ENCODE measurements at places on chromosomes 13 and 19.

DNA sequence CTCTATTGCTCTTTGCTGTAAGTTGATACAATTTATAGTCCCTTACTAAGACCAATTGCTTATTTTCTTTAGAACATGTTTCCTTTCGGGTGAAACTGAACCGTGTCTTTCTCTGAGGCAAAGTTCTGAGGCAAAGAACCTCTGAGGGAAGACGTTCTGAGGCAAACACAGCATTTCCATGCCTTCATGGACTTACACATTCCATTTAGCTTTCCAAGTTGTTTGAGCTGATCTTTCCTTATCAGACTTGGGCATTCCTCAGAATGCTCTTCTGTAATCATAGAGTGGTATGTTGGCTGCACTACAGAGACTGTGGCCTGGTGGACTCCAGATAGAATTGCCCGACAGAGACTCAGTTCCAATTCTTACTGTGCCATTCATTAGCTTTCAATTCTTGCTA lies 579.1 kb downstream of the KCTD12 start:
- DNase-seq, result no peak

DNA sequence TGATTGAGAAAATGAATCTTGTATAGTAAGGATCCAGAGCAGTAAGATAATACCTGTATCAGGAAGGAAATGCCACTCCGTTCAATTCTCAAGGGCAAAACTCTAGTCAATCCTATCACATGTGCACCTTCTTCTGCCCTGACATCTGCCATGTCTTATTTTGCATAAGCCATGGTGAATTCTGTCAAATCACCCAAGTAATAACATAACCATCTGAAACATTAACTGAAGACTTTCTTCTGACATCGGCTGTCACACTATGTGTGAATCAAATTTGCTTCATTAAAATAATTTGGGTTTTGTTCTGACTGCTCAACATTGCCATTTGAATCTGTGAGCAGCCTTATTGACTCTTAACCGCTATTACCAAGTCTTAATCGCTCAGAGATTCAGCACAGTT lies 91.2 kb downstream of the PCDH9 start:
- no peak for DNase-seq

GRCh38 chr19:30253581-30253996 lies 118.6 kb upstream of the ZNF536 start:
- no peak for DNase-seq

- DNase-seq, result no peak
Measured at GRCh38 chr13:29472332-29472961, 123.0 kb downstream of the SLC7A1 start.

- DNase-seq, result no peak
Measured at GRCh38 chr19:5882421-5882968, 12.2 kb upstream of the FUT5 start.

DNA sequence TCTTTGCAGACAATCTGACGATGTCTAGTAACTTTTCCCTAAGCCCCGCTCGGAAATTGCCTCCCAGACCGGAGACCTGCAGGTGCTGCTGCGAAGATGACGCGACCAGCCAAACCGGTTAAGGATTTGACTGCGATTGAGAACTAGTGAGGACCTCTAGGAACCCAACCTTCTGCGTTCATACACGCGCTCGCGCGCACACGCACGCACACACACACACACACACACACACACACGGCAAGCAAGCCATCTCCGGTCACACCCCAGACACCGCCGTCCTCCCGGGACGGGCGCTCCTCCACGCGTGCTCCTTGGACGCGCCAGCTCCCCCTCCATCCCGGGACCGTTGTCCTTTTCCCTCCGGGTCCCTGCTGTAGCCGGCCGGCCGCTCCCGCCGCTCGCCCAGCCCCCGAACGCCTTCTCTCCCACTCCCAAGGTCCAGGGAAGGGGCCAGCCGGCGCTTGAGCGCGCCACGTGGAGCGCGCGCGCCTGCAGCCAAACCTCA lies 1.2 kb downstream of the TBC1D4 start:
- DNase-seq, result peak; percentile 50

DNA sequence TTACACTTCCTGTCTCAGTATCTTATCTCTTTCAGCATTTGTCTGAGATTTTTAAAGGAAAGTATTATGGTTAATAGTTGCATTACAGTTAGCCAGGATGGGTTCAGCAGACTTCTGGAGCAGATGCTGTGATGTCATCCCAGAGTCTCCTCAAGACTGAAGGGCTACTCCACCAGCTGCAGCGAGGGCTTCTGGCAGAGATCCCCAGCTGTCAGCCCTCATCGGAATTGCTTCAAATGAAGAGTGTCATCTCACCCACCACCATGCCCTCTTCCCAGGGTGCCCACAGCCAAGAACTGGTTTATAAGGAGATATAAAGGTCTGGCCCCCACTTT lies 84.4 kb downstream of the FAM216B start:
- no peak for DNase-seq

- no peak for DNase-seq
Measured at GRCh38 chr19:34263745-34264237, 9.4 kb downstream of the GARRE1 start.

GRCh38 chr13:107034236-107034872 lies 466.4 kb upstream of the ARGLU1 start:
- no peak for DNase-seq

DNA sequence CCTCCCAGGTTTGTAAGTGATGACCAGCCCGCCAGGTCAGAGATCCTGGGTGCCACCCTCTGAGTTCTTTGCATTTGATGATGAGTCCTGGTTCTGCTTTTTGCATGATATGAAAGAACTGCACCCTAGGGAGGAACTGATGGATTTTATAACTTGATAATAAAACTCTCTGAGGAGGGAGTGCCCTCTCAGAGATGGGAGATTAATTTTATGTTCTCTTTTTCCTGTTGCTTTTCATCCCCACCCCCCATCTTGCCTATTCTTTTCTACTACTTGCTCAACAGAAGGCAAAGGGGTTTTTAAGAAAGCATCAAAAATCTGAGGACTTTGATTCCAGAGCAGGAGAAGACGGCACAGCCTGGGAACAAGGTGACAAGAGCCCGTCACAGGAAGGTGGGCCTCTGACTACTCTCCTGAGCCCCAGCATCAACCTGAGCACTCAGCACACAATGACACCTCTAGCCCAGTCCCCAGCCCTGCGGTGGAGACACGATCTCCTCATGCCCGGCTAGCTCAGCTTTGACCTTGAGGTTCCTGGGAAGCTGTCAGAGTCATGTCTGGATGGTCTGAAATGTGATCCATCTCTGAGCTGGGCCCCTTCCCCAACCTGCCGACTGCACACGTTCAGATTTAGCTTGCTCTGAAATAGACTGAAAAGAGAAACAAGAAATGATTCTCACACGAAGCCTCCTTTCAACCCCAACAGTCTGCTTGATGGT lies 69.1 kb downstream of the SIAH3 start:
- DNase-seq, result no peak

DNA sequence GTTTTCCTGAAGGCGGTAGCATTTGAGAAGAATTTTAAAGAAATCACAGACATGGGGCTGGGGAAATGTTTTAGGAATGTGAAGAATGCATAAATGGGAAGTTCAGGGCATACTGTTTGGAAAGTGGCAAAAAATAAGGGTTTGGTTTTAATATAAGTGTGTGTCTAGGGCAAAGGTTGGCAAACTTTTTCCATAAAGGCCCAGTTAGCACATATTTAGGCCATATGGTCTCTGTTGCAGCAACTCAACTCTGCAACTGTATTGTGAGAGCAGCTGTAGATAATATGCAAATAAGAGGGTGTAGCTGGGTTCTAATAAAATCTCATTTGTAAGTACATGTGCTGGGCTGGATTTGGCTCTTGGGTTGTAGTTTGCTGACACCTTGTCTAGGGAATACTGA lies 521.9 kb downstream of the DIAPH3 start:
- DNase-seq, result no peak

DNA sequence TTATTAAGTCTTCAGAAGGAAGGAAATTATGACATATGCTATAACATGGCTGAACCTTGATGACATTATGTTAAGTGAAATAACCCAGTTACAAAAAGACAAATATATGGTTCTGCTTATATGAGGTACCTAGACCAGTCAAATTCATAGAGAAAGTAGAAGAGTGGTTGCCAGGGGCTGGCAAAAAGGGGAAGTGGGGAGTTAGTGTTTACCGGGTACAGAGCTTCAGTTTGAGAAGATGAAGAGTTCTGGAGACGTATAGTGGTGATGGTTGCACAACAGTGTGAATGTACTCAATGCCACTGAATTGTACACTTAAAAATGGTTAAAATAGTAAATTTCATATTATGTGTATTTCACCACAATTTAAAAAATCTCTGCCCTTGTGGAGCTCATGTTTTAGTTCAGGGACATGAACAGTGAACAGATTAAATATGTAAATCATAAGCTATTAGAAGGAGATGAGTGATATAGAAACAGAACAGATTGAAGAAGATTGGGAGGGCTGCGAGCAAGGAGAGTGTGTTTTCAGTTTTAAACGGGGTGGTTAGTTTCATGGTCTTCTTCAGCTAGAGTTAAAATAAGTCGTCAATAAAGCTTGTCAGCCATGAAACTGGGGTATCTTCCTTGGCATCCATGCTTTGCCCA lies 355.2 kb downstream of the KCNRG start:
- no peak for DNase-seq

GRCh38 chr19:35845215-35846037 lies 6.9 kb downstream of the NPHS1 start:
- no peak for DNase-seq

- no peak for DNase-seq
Measured at GRCh38 chr19:35431145-35431807, 16.8 kb upstream of the FFAR2 start.

GRCh38 chr19:18346091-18346490 lies 5.7 kb downstream of the PGPEP1 start:
- no peak for DNase-seq

- DNase-seq, result no peak
Measured at GRCh38 chr19:1523412-1524286, at the start of gene PLK5. Gene PLK5, plus strand, starts transcription at chr19:1524077. Its CDS starts 2,920 bp downstream, at chr19:1526997.

GRCh38 chr13:68173111-68173510 lies 943.0 kb upstream of the PCDH9 start:
- no peak for DNase-seq

GRCh38 chr13:30391956-30392680 lies 30.2 kb upstream of the UBE2L5 start:
- DNase-seq, result no peak

GRCh38 chr19:17503240-17503639 lies 8.2 kb upstream of the PGLS start:
- DNase-seq, result no peak

DNA sequence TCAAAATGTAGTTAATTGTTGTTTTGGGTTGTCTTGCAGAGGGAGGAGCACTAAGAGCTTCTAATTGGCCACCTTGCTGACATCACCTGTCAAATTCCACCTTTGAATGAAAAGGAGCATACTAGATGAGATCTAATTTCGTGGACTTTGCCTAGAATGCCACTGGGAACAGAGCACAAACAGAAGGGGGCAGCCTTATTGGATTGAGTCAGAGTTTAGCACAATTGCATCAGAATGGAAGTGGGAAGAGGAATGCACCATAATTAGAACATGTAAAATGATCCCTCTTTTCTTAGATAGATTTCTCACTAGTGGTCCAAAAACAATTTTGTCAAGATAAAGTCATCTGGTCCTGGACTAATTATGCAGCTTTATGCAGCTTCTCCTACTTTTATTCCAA lies 1552.2 kb downstream of the PCDH9 start:
- no peak for DNase-seq

- no peak for DNase-seq
Measured at GRCh38 chr19:53504885-53505284, 33.1 kb upstream of the ZNF331 start.

DNA sequence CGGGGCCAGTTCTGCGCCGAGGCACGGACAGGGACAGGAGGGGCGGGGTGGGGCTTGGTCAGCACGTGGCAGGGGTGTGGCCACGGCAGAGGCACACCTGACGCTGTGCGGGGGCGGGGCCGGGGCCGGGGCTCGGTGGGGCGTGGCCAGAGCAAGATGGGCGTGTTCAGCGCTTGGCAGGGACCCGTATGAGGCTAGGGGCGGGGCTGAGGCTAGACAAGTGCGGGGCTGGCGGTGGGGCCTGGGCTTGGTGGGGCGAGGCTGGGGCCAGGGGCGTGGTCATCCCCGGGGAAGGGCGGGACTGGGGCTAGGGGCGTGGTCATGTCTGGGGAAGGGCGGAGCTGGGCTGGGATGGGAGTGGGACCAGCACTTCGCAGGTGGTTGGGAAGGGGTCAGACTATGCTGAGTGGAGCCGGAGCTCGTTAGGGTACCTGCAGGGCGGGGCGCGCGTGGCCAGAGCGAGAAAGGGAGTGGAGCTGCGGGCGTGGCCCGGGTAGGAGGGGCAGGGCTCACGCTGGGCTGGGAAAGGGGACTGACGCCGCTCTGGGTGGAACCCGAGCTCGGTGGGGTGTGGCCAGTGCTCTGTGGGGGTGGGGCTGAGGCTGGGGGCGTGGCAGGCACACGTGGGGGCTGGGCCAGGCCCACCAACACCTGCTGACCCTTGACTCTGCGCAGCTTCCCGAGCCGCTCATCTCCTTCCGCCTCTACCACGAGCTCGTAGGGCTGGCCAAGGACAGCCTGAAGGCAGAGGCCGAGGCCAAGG lies 12.8 kb downstream of the POLR2E start:
- DNase-seq, result peak; percentile 89

- DNase-seq, result no peak
Measured at GRCh38 chr13:110301606-110302553, 5.1 kb downstream of the COL4A1 start.

GRCh38 chr13:110625771-110626321 lies 10.5 kb downstream of the NAXD start:
- DNase-seq, result no peak

DNA sequence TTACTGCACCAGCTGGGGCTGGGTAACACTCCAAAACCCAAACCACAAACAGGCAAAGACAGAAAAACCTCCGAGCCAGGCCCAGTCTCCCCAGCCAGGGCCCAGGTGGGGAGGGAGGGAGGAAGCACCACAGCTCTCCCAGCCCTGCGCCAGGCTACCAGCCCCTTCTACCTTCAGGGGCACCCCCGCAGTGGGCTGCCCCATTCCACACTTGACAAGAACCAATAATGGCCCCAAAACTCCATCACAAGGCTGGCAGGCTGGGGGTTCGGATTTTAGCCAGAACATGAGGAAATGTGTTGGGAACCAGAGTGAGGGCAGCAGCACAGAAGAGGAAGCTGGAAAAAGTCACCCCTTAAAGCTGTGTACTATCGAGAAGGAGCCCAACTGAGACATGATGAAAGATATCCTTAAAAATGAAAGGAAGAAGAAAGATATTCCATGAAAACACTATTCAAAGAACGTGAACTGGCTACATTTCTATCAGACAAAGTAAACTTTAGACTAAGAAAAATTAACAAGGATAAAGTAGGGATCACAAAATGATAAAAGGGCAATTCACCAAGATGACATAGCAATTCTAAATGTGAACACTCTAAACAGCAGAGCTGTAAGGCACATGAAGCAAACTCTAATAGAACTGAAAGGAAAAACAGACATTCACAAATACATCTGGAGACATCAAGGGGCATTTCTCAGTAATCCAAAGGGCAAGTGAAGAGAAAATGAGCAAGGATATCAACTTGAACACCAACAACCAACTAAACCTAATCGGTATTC lies 12.9 kb downstream of the TUBGCP3 start:
- DNase-seq, result no peak

DNA sequence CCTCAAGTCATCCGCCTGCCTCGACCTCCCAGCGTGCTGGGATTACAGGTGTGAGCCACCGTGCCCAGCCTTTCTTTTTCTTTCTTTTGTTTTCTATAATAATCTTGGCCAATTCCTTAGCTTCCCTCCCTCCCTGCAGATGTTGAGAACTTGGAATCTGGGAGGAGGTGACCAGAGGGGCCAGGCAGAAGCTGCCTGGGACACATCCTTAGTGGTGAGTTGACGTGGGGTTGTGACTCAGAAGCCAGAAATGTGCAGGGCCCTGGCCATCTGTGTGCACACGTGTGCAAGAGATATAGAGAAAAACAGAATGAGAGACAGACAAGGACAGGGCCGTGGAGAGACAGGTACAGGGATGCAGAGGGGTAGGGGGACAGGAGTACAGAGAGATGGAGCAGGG lies 154.3 kb downstream of the SIPA1L3 start:
- DNase-seq, result no peak

Measured in NCI-H1048 (cell line).